ENCODE measurements at places on chromosomes 4 and X.

GRCh38 chrX:35726176-35726575 is 72.0 kb upstream of the MAGEB16 start:
- no peak for DNase-seq

DNA sequence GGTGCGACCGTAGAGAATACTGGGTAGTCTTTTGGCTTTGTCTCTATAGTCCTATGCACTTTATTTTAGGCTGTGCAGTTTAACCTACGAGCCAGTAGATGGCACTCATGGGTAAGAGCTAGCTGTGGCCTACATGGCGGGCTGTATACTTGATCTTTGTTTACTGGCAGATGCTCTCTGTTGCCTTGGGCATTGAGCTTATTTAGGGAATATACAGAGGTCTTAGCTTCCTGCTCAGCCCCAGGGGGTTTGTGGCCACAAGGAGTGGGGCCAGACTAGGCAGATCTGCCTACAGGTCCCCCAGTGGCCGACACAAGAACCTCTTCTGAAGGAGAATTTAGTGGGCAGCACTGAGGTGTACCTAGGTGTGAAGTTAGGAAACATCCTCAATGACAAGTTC is 227.6 kb upstream of the HDX start:
- DNase-seq = no peak

- no peak for DNase-seq
These were observed 56.1 kb downstream of the TRIML2 start for GRCh38 chr4:188053302-188053701.

- no peak for DNase-seq
These were observed 103.7 kb downstream of the RBM47 start for GRCh38 chr4:40525752-40526598.

DNA sequence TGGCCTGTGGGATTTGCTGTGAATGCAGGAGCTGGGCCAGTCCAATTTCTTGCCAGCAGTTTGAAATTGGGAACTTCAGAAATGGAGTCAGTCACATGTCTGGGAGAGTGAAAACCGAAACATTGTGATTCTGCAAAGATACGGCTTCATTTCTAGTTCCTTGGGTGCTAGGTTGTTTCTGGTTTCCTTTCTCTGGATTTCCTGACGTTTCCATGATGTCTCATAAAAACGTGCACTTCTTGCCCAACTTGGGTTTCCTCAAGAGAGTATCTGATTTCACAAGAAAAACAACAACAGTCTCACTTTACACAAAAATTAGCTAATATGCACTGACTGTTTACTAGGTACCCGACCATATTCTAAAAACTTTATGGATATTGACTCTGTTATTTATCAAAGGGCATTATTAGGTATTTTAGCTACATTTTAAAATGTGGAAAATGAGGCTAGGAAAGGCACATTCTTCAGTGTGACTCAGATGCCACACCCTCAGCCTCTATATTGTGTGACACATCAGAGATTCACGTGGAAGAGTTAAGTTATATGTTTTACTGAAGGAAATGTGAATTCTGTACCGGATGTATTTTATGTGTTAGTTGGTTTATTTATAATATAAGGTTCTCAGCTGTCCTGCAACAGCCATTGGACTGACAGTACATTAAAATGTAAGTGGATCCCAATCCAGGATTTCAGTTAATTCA is 225.0 kb upstream of the PUDP start:
- no peak for DNase-seq

DNA sequence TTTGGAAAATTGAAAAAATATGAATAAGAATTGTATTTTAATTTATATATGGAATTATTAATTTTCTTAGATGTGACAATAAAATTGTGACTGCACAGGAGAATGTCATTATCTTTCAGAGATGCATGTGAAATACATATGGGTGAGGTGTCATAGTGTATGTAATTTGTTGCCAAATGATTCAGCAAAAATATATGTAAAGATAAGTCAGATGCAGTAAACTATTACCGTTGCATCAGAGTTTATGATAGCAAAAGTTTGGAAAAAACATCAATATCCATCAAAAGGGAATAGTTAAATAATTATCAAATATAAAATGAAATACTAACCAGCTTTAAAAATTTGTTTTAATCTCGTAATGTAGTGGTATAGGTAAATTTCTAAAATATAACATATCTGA is 10.4 kb upstream of the SLC7A11 start:
- no peak for DNase-seq

DNA sequence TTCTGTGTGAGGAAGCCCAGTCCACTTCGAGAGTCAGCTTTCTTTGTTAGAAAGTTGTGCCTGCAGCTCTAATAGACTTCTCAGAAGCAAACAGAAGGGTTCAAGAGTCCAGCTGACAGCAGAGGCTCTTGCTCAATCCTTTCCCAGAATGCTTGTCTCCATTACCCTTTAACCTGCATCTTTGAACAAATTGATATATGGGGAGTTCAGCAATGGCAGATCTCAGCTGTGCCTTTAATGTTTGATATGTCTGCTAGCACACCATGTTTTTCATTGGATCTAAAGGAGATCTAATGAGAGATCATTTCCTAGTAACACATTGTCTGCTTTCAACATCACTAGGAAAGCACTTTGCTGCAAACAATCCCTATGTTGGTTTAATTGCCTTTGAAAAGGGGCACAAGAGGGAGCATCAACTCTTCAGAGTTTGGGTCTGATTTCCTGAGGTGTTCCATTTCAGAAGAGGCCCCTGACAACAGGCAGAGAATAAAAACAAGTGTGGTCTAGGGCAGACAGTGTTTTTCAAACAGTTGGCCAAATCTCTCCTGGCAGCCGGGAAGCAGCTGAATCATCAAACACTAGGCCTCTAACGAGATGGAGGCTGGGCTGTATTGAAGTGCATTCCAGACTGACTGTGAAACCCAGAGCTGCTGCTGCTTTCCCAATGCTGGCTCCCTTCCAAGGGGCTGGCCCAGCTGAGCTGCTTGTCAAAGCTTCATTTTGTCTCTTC is 55.5 kb downstream of the LUZP4 start:
- no peak for DNase-seq

DNA sequence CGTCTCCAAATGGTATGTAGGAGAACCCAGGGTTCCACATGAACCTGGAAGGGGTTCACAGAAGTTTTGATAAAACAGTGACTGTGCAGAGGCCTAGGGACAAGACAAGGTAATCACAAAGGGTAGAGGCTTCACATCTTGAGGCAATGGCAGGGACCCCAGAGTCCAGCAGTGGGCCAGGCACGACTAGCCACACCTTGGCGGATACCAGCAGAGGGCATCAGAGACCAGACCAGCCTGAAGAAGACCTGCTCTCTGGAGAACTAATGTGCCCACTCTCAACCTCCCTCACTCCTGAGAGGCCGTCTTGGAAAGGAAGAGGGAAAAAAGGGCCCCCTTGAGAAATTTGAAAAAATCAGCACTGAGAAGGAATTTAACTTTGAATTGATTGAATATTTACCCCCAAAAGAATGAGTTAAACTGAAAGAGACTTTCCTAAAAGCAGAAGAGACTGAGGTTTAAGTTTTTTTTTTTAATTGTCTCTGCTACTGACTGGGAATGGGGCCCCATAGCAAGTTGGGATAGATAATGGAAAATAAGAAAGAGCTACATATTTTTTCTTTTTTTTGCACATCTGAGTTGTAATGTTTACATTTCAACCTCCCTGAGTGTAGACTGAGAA is 243.8 kb upstream of the JADE1 start:
- DNase-seq = peak; percentile 3

GRCh38 chr4:157048248-157048647 is 27.7 kb upstream of the GLRB start:
- no peak for DNase-seq

GRCh38 chrX:130801901-130802300 is 101.1 kb downstream of the ENOX2 start:
- no peak for DNase-seq

DNA sequence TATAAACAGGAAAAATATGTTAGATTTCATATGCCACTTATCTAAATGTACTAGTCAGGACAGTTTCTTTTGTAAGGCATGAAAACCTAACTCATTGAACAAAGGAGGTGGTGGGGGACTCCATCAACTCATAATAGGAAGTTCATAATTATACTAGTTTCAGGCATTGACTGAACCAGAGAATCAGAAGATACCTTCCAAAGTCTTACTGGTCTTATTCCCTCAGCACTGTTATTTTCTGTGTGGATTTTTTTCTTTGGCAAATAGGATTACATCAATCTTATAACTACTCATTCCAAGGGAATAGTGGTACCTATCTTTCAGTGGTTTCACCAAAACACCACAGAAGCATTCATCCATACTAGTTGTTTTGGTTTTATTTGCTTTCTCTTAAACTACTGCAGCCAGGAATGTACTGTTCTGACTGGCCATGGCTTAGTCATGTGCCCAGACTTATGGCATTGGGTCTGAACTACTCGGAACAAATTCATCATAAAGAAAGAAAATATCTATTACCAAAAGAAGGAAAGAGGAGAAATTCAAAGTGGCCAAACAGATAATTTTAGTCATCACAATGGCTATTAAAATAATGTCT is 273.9 kb downstream of the ARAP2 start:
- no peak for DNase-seq

GRCh38 chrX:69218407-69218997 is 53.2 kb upstream of the PJA1 start:
- no peak for DNase-seq

DNA sequence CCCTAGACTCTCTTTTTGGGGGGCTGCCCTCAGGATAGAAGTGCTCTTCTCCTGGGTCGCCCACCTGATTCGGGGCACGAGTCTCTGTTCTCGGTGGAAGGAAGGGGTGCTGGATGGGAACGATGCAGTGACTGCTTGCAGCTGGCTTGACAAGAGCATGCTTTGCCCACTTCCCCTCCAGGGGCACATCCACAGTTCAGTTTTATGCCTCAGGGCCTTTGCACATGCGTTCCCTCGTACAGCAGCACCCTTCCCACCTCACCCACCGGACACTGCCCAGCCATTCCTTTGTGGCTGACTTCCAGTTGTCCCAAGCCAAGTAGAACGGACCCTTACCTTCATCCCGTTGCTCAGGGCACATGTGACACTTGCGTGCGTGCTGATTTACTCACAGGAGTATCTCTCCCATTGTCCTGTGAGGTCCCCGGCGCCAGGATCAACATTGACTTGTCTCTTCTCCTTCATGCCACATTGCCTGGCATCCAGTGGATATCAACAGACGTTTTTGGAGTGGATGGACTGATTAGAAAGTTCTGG is 60.0 kb downstream of the C4orf50 start:
- no peak for DNase-seq

GRCh38 chrX:119537487-119537886 is 27.7 kb downstream of the STEEP1 start:
- DNase-seq = no peak

- no peak for DNase-seq
These were observed 114.4 kb downstream of the SH3KBP1 start for GRCh38 chrX:19772822-19773628.

DNA sequence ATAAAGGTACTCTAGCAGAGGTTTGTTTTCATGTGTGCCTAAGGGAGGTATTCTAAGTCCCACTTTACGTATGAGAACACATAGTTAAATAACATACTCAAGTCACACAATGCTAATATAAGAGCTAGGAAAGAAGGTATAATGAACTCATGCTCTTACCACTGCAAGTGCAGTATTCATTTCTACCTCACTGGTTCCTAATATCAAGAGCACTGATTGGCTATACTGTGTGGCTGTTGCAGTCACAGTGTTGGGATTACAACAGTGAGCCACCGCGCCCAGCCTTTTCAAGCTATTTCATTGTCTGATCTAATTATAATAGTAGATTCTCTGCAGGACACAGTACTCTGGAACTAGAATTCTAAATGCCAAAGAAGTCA is 84.0 kb downstream of the PDS5A start:
- DNase-seq = no peak
